Muscle of arm (tissue), 14 donors: ENCODE measurements at places on chromosomes 12 and 14.

DNA sequence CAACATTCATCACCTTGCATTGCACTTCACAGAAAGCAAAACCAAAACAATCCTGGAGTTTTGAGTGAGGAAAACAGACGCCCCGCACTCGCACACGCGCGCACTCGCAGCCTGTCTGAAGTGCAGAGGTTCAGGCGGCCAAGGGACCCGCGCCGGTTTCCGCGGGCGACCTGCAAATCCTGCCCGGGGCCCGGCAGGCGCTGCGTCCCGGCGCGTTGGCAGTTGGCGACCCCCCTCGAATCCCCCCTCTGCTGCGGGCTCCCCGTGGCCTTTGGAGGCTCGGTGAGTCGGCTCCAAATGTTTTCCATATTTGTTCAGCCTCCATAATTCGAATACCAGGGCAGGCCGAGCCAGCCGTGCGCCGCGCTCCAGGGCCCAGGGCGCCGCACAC, at the start of gene SSPN:
SSPN (plus strand) TSS at position 324 of the 391 bp plus-strand sequence. CDS start 100 bp downstream, outside the sequence.
- peak; percentile 82 for DNase-seq

- DNase-seq, result no peak
Measured at GRCh38 chr12:109540526-109541412, 32.5 kb downstream of the MMAB start.

- peak; percentile 35 for DNase-seq
Measured at GRCh38 chr12:76586764-76587395, 27.3 kb upstream of the OSBPL8 start.

DNA sequence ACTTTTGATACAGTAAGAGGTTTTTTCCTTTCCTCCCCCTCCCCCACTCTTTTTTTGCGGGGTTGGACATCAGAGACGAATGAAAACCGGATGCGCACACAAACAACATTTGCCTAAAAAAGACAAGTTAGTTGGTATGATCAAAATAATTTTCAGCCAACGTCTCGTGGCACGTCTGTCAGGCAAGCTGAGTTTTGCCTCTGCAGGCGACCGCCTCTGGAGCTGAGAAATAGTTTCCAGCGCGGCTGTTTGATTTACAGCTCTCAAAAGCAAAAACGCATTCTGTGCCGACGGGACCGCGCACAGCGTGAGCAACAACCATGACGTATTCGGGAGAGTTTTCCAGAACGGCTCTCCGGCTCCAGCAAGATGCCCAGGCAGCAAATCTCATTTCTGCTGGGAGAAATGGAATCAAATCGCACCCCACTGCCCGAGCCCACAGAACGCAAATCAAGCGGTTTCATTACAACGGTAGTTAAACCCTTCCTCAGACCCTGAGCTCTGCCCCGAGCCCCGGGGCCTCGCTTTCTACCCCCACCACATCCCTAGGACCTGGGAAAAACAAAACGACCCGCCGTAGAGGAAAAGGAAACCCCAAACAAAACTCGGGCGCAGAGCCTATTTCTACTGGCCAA, 14.2 kb upstream of the CALM1 start:
- DNase-seq, result peak; percentile 90

GRCh38 chr12:123634142-123634561, 523 bp downstream of the GTF2H3 start:
- no peak for DNase-seq

GRCh38 chr12:95205685-95206084, 11.6 kb downstream of the FGD6 start:
- DNase-seq, result no peak

GRCh38 chr12:122834104-122834920, 945 bp upstream of the HIP1R start:
- peak; percentile 38 for DNase-seq

DNA sequence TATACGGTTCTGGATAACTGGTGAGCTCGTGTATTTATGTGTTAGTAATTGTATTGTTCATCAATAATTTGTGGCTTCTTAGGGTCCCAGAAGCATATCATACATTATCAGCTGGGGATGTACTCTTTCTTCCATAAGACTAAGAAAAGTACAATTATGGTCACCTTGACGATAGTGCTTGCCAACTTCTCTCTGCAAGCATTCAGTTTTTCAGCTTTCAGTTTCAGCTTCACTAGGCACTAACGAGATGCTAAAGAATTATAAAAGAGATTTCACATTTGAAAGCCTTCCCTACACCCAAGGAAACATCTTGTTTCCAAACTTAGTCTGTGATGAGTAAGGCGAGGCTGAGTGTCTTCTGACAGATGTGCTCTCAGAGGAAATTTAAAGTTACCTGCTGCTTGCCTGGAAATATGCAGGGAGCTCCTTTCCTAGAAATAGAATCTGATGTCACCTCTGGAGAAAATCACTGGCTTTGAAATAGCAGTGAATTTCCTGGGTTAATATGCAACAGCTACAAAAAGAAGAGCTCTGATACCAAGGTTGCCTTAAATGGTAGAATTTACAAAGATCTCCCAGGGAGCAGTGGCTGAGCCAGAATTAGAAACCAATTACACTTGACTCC, 1419.9 kb upstream of the TMEM132C start:
- DNase-seq, result no peak
